Naive thymus-derived CD4-positive, alpha-beta T cell (primary cell): ENCODE measurements at places on chromosomes 3 and 15. TPM values are rescaled to one million over a fixed set of nuclear protein-coding genes. Genes with fewer than 3 reads are reported as not detected.

GRCh38 chr3:69273896-69274295 is 112.0 kb downstream of the FRMD4B start:
- H3K4me3 ChIP-seq: no peak overlapping the region
- no peaks in the 10 kb centered on the region for H3K36me3 ChIP-seq

The RTP3 gene
- not detected for total RNA-seq

DNA sequence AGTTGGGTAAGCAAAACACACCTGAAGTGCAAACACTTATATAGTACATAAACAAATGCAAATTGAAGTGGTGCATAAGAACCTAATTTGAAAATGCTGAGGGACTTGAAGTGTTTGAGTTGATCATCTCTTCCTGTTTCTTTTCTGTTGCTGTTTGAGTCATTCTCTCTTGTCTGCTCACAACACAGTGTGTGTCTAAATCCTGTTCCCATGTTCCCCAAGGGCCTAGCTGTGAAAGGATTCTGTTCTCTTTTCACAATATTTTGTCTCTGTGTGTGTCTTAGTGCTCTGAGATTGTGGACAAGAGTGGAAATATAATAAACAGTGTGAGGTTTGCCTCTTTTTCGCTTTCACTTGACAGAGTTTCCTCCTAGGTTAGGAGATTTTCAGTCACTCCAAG is 6.1 kb downstream of the CD96 start:
- peaks cover 82% of the 10 kb centered on the region for H3K4me1 ChIP-seq
- peak overlapping the region; percentile 94 for H3K27ac ChIP-seq
- H3K36me3 ChIP-seq: no peaks in the 10 kb centered on the region
- no peak for DNase-seq
- no peaks in the 10 kb centered on the region for H3K27me3 ChIP-seq

- no peaks in the 10 kb centered on the region for H3K4me1 ChIP-seq
- H3K36me3 ChIP-seq: no peaks in the 10 kb centered on the region
- no peak overlapping the region for H3K27ac ChIP-seq
These were observed 461.1 kb upstream of the TBL1XR1 start for GRCh38 chr3:177658354-177658753.

DNA sequence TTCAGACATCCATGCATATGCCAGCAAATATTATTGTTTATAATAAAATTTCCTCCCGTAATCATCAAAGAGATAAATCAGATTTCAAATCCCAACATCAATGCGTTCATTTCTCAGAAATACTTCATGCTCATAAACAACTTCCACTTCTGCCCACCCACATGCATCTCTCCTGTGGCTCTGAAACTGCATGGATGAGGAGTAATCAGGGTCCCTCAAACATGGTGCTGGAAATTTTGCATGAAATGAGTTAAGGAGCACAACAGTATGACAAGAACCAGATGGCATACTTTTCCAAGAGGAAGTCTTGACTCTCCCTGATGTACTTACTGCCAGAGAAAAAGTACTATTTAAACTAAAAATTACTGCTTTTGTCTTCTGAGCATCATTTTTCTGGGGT is 26.9 kb upstream of the MFSD1 start:
- no peaks in the 10 kb centered on the region for H3K4me1 ChIP-seq
- H3K4me3 ChIP-seq: no peak overlapping the region
- H3K36me3 ChIP-seq: no peaks in the 10 kb centered on the region
- DNase-seq: no peak
- no peak overlapping the region for H3K27ac ChIP-seq

DNA sequence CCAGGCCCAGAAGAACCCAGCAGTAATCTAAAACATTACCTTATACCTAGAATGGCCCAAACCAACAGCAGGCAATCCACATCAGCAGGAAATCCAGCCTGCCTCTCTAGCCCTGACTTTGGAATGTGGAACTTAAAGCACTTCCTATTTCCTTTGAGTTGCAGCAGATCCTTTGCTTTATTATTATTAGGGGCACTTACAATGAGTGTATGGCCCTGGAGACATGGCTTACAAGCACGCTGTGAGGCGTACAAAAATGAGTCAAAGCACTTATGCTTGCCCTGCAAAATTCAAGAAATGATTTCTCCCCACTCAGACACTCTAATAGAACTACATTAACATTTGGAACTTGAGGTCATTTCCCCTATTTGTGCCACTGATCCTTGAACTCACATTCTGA is 9.5 kb upstream of the KNSTRN start:
- H3K27ac ChIP-seq: no peak overlapping the region
- DNase-seq: no peak
- H3K36me3 ChIP-seq: no peaks in the 10 kb centered on the region
- no peaks in the 10 kb centered on the region for H3K27me3 ChIP-seq

GRCh38 chr3:54213907-54214306 is 91.6 kb downstream of the CACNA2D3 start:
- no peaks in the 10 kb centered on the region for H3K4me1 ChIP-seq
- DNase-seq: no peak
- H3K4me3 ChIP-seq: no peak overlapping the region

The IL5RA gene
- 1.1 TPM for total RNA-seq

GRCh38 chr3:72519946-72520604 is 328.2 kb downstream of the SHQ1 start:
- H3K36me3 ChIP-seq: no peaks in the 10 kb centered on the region
- H3K27ac ChIP-seq: no peak overlapping the region
- peaks cover 14% of the 10 kb centered on the region for H3K4me1 ChIP-seq

- DNase-seq: no peak
- H3K27me3 ChIP-seq: no peaks in the 10 kb centered on the region
- H3K4me1 ChIP-seq: no peaks in the 10 kb centered on the region
- H3K4me3 ChIP-seq: no peak overlapping the region
These were observed 713.7 kb upstream of the SEMA6D start for GRCh38 chr15:47003568-47003967.

GRCh38 chr15:85284497-85284896 is 95.9 kb upstream of the AKAP13 start:
- no peaks in the 10 kb centered on the region for H3K27me3 ChIP-seq
- H3K4me3 ChIP-seq: no peak overlapping the region
- DNase-seq: no peak
- H3K4me1 ChIP-seq: no peaks in the 10 kb centered on the region

The SPINT1 gene
- total RNA-seq: 1.00 TPM

The AQP9 gene
- total RNA-seq: not detected

The SLITRK3 gene
- not detected for total RNA-seq

GRCh38 chr15:66004618-66005262 is 135.4 kb downstream of the RAB11A start:
- no peak overlapping the region for H3K27ac ChIP-seq
- no peak for DNase-seq
- no peak overlapping the region for H3K4me3 ChIP-seq
- no peaks in the 10 kb centered on the region for H3K36me3 ChIP-seq
- no peaks in the 10 kb centered on the region for H3K27me3 ChIP-seq
- H3K4me1 ChIP-seq: no peaks in the 10 kb centered on the region

GRCh38 chr3:127560051-127560787 is 30.3 kb downstream of the TPRA1 start:
- DNase-seq: no peak
- no peak overlapping the region for H3K27ac ChIP-seq
- H3K4me1 ChIP-seq: no peaks in the 10 kb centered on the region

The FBXL2 gene
- total RNA-seq: not detected

DNA sequence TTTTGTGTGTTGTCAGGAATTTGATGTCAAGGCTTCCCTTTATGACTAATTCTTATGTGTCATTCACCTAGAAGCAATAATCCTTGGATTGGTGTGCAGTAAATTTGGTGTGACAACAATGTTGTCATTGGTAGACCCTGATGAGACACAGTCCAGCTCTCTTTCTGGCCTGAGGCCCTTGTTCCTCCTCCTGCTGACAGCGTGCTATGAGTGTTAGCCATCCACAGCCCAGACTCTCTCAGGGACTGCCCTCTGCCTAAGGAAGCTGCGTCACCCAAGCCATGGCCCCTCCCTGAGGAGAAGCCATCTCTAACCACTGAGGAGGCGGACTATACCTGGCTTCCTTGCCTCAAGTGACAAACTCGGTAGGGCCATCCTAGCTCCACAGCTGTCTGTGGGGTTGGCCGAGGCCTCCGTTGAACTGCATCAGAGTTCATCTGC is 13.3 kb upstream of the TM4SF1 start:
- H3K4me1 ChIP-seq: no peaks in the 10 kb centered on the region
- H3K36me3 ChIP-seq: no peaks in the 10 kb centered on the region
- H3K4me3 ChIP-seq: no peak overlapping the region
- no peaks in the 10 kb centered on the region for H3K27me3 ChIP-seq

DNA sequence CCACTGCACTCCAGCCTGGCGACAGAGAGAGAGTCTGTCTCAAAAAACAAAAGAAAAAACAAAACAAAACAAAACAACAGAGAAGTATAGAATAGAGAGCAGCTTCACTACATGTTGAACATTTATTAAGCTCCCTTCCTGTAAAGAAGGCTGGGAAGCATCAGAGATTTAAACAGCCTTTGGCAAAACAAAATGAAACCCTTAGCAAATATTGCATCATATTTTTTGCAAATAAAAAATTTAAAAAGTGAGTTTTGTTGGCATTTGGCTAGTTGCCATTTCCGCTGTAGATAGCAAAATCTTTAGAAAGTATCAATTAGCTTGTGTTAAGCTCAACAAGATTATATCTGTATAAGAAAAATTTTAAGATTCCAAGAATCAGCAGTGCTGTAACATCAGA is 151.2 kb downstream of the SERPINI1 start:
- H3K4me1 ChIP-seq: no peaks in the 10 kb centered on the region
- H3K4me3 ChIP-seq: no peak overlapping the region
- H3K36me3 ChIP-seq: no peaks in the 10 kb centered on the region

The MESP2 gene
- not detected in 2 replicates for total RNA-seq

GRCh38 chr3:126480206-126480605 is 4.5 kb upstream of the ZXDC start:
- no peaks in the 10 kb centered on the region for H3K36me3 ChIP-seq
- no peak for DNase-seq
- H3K27me3 ChIP-seq: no peaks in the 10 kb centered on the region
- H3K27ac ChIP-seq: no peak overlapping the region
- no peak overlapping the region for H3K4me3 ChIP-seq
- peaks cover 4% of the 10 kb centered on the region for H3K4me1 ChIP-seq

The GOLGA8R gene
- total RNA-seq: 5.9 TPM

DNA sequence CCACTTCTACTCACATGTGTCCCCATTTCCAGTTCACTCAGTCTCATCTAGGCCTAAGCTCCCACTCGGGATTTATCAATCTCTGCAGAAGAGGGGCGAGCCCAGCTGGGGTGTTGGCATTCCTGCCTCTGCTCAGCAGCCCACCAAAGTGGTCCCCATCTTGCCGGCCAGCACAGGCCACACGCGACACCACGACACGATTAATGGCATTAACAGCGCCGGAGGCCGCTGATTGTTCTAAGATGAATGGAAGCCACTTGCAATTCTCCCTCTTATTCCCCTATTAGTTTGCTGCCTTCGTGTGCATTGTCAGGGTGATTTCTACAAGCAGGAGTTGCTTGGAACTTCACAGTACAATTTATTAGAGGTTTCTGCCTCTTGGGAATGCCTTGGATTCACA is 477.3 kb downstream of the SHQ1 start:
- no peaks in the 10 kb centered on the region for H3K36me3 ChIP-seq
- H3K4me3 ChIP-seq: no peak overlapping the region
- H3K27me3 ChIP-seq: no peaks in the 10 kb centered on the region
- DNase-seq: no peak
- no peaks in the 10 kb centered on the region for H3K4me1 ChIP-seq

DNA sequence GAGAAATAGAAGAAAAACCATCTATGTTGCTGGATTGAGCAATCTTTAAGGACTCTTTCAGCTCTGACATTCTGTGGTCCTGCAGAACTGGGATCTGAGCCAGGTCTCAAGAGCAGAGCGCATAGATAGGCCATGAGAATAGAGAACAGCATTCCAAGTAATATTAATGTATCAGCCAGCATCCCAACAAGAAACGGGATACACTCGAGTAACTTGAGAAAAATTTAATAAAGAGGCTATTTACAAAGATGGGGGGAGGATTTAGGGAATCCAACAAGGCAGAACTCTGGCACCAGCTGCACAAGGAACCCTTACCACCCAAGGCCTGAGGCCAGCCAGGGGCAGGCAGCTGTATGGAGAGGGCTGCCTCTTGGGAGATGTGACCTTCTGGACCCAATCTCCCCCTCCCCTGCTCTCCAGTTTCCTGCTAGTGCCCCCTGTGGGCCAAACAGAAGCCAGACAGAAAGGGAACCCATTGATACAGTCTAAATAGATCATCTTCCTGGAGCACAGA is 8.2 kb downstream of the TMOD2 start:
- no peaks in the 10 kb centered on the region for H3K4me1 ChIP-seq
- DNase-seq: no peak
- H3K36me3 ChIP-seq: no peaks in the 10 kb centered on the region
- H3K27ac ChIP-seq: no peak overlapping the region

- no peak for DNase-seq
- H3K27me3 ChIP-seq: no peaks in the 10 kb centered on the region
- no peaks in the 10 kb centered on the region for H3K36me3 ChIP-seq
- no peaks in the 10 kb centered on the region for H3K4me1 ChIP-seq
- H3K4me3 ChIP-seq: no peak overlapping the region
These were observed 34.9 kb downstream of the CYP19A1 start for GRCh38 chr15:51303462-51303980.

The CYP1A2 gene
- total RNA-seq: not detected

The GRK7 gene
- 0.27 TPM for total RNA-seq
